ENCODE measurements at places on chromosomes 12 and 14.
A peak's percentile ranks its signal among the peaks of the same experiment; 100 is the strongest.

- peak; percentile 51 for DNase-seq
These were observed 20.9 kb downstream of the PDE6H start for GRCh38 chr12:14993537-14994266.

GRCh38 chr12:96040305-96041133 lies 5.1 kb upstream of the LTA4H start:
- DNase-seq: peak; percentile 24

- DNase-seq: no peak
These were observed 66.5 kb downstream of the TBC1D30 start for GRCh38 chr12:64890873-64891468.

GRCh38 chr12:74770552-74770951 lies 232.9 kb downstream of the ATXN7L3B start:
- DNase-seq: no peak

- DNase-seq: no peak
These were observed 18.9 kb downstream of the SOX5 start for GRCh38 chr12:23930599-23930998.

GRCh38 chr12:22321018-22321605 lies 13.4 kb downstream of the ST8SIA1 start:
- DNase-seq: no peak

GRCh38 chr14:34715127-34715863 lies 902 bp upstream of the CFL2 start:
- no peak for DNase-seq

DNA sequence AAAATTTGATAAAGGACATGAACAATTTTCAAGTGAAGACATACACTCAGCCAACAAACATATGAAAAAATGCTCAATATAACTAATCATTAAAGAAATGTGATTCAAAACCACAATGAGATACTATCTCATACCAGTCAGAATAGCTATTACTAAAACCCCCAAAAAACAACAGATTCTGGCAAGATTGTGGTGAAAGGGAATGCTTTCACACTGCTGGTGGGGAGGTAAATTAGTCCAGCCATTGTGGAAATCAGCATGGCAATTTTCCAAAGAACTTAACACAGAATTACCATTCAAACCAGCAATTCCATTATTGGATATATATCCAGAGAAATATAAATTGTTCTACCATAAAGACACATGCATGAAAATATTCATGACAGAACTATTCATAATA lies 18.7 kb upstream of the TAS2R14 start:
- peak; percentile 15 for DNase-seq

DNA sequence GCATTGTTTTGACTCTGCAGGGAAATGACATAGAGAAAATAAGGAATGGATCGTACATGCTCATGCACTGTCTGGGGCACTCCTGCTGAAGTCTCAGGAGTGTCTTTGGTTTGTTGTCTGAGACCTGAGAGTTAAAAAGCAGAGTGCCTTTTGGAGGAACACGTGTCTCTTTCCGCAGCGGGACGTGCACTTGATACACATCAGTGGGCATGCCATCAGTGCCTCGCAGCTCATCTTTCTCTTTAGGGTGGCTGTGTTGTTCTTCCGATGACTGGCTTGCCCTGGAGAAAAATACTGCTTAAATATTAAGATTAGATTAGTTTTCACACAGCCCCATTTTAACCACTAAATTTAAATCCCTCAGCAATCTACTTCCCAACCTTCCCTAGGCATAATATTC lies 835.9 kb downstream of the DIO2 start:
- DNase-seq: no peak

GRCh38 chr14:99654235-99654985 lies 9.5 kb downstream of the HHIPL1 start:
- DNase-seq: no peak

GRCh38 chr12:93827669-93828068 lies 150.5 kb downstream of the CRADD start:
- DNase-seq: no peak

- DNase-seq: no peak
These were observed 298.0 kb downstream of the RMST start for GRCh38 chr12:97760601-97761000.

DNA sequence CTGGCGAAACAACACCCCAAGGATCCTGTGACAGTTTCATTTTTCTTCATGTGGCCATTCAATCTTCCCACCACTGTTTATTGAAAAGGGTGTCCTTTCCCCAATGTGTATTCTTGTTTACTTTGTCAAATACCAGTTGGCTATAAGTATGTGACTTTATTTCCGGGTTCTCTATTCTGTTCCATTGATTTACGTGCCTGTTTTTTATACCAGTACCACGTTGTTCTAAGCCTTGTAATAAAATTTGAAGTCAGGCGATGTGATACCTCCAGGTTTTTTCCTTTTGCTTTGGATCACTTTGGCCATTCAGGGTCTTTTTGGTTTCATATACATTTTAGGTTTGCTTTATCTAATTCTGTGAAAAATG lies 9.1 kb upstream of the MGAT4C start:
- DNase-seq: no peak

DNA sequence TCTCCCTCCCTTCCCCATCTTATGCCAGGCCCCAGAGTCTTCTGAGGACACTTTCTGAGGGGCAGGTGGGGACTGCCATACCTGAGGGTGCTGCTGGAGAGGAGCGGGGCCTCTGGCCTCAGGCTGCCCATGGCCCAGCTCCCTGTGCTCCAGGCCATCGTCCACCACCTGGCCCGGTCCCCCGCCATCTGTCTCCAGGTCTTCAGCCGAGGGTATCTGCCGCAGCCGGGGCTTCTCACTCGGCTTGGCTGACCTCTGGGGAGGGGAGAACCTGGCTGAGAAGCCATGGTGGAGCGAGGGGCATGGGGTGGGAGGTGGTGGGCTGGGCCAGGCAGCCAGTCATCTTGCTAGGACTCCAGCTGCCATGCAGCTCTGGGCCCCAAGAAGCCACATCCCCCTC lies 21.6 kb downstream of the SLC48A1 start:
- DNase-seq: no peak

DNA sequence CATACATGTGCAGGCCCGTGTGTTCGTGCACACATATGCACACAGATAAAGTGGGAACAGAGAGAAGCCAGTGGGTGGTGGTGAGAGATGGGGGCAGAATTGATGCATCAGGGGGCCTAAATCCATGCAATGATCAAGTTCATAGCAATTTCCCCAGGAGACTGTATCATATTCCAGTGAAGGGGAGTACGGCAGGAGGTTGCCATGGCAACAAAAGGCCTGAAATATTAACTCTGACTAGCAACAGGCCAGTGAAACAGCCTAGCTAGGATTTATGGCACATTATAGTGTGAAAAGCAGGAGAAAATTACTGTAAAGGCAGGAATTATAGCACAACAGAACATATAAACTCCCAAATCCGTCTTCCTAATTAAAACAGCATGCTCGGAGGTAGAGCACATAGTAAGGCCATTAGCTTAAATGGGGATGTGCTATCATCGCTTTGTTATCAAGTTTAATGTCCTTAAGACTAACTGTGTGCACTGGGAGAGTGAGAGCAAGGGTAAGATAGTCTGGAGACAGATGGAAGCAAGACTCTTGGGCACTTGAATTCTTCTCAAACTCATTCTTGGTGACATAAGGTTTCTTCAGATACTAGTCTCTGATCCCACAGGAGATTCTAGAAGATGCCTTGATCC lies 806.3 kb downstream of the DIO2 start:
- no peak for DNase-seq

DNA sequence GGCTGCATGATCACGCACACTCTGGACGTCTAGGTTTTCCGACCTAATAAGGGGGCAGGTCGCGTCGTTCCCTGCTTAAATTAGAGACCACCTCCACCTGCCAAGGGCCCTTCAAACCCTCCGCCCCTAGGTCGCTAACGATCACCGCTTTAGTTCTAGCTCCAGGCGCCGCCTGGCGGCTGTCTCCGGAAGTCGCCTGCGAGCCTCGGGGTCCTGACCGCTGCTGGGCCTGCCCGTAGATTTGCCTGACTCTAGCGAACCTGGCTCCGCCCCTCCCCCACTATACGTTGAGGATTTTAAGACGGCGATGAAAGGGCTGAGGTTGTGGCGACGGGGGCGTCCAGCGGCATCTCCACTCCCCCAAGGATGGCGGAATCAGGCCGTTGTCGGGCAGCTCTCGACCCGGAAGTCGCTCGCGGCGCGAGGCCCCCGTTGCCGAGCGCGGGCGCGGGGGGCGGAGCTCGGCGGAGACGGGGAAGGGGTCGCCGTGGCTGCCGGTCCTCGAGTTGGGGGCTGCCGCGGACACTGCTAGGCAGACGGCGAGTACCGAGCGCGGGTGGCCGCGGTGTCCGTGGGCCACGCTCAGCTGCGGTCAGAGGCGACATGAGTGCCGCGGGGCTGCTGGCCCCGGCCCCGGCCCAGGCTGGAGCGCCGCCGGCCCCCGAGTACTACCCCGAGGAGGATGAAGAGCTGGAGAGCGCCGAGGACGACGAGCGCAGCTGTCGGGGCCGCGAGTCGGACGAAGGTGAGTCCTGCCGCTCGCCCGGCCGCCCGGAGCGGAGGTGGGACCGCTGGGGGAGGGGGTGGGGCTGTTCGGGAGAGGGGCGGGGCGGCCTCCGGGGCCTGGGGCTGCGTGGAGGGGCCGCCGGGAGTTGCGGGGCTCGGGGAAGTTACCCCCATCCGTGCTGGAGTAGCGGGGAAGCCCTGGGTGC lies at the start of gene SUDS3:
Gene SUDS3 (plus strand): TSS at position 467 of the 932 bp plus-strand sequence. CDS start 137 bp downstream, at position 604.
- peak; percentile 51 for DNase-seq

DNA sequence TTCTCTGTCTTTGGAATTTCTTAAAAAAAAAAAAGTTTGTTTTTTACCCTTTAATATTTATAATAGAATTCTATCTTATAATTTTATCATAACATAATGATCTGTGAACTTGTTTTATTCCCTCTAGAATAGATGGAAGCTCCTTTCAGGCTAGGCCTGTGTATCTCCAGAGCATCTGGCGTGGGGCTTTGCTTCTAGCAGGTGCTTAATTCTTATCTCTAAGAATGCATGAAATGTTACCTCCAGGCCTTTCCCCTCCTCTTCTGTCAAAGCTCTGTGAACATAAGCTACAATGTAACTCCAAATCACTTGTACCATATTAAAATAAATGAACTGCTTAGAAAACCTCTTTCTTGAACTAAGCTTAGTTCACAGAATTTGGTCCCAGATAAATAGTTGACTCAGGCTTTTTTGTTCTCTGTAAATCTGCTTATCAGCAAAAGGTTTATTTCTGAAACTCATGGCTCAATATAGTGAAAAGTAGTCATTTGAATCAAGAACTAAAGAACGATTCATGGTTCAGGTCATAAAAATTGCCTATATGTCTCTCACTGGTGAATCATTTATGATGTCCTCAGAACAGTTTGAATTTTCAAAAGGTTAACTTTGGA lies 407.1 kb downstream of the TRHDE start:
- no peak for DNase-seq

GRCh38 chr14:74786796-74787315 lies 23.7 kb downstream of the YLPM1 start:
- DNase-seq: no peak

GRCh38 chr14:30656190-30656632 lies 34.1 kb downstream of the SCFD1 start:
- no peak for DNase-seq

DNA sequence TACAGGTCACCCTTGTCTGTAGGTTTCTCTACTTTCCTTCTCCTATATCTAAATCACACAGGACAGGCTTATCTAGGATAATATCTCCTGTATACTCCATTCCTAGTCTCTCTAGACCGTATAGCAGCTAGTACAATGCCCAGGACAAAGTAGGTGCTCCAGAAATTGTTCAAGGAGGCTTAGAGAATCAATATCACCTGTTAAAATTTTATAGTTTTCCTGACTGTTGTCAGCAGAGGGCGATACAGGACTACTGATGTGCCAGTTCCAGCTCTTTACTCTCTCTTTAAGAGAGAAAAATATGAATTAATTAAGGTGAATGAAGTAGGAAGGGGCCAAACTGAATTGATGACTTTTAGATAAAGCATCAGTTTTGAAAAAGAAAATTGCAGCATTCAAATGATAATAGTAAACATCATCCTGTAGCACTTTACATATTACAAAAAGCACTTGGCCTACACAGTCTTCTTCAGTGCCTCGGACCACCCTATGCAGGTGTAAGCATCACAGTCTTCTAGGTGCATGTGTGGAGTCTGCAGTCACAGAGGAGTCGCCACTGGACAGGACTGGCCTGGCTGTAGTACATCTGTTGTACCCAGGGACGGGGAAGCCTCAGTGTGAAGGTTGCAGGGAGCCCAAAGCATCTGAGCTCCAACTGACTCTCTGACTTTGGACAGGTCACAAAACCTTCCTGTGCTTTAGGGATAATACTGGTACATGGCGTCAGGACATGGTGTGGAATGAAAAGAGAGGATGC lies 61.9 kb upstream of the MAX start:
- DNase-seq: peak; percentile 27

- no peak for DNase-seq
These were observed 35.4 kb upstream of the TMEM179 start for GRCh38 chr14:104639885-104640548.

DNA sequence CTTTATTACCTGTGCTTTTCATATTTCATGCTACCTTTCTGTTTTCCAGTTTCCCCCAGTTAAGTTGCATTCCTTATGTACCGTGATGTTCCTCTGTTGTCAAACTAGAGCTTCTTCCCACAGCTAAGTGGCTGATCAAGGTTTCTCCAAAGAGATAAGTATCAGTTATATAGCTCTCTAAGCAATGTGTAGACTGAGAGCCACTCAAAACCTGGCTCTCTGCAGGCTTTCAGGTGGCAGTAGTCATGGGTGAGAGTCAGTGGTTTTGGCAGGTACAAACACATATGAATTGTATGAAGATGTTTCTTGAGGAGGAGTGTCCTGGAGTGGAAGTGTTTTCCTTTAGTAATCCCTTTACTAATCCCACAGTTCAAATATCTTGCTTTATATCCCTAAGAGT lies 28.4 kb downstream of the TXNRD1 start:
- DNase-seq: no peak

GRCh38 chr12:29517264-29517663 lies 19.8 kb upstream of the OVCH1 start:
- no peak for DNase-seq

GRCh38 chr12:77720258-77720657 lies 110.4 kb upstream of the NAV3 start:
- no peak for DNase-seq

GRCh38 chr12:117151403-117152031 lies 38.8 kb downstream of the FBXO21 start:
- no peak for DNase-seq

- DNase-seq: no peak
These were observed 37.8 kb upstream of the ITPR2 start for GRCh38 chr12:26870491-26871419.

- DNase-seq: no peak
These were observed 111.5 kb upstream of the KITLG start for GRCh38 chr12:88691811-88692210.

DNA sequence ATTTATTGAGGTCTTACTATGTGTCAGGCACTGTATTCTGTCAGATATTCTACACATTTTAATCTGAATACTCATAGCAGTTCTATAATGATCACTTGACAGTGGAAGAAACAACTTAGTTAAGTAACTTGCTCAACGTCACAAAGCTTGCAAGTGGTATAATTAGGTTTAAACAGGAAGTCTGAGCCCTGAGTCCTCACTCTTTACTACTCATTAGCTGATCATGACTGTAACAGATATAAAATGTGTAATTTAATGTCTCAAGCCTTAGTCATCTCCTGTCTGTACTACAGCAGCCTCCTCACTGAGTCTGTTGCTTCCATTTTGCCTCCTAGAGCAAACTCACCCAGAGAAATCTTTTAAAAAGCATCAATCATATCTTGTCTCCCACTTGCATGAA lies 38.9 kb downstream of the PPP4R4 start:
- DNase-seq: no peak

All from HS-27A (cell line).